ENCODE measurements at places on chromosomes 7 and 10.

DNA sequence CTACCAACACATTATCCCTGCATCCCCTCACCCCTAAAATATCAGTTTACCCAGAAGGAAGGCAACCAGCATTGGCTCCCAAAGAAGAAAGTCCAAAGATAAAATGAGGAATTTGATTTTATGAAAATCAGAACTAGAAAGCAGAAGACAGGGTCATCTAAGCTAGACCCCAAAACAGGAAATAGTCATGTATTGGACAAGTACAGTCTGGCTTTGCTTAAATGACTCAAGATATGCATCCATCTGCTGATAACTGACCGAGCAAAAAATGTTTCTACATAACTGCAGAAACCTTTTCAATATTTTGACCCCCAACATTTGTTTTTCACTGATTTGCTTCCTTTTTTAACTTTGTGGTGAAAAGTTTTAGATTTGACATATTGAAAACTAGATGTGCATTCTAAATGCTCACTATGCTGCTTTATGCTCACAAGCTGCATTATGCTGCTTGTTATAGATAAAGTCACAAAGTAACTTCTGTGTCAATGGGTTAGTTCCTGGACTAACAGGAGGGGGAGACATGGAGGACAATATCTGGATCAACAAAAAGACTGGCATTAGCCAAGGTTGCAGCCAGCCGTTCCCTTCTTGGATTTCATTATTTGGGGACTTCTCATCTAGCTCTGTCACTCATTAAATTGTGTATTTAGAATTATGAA lies 227.0 kb downstream of the INHBA start:
- DNase-seq = no peak

GRCh38 chr7:98528079-98528478 lies 89.0 kb upstream of the NPTX2 start:
- no peak for DNase-seq

DNA sequence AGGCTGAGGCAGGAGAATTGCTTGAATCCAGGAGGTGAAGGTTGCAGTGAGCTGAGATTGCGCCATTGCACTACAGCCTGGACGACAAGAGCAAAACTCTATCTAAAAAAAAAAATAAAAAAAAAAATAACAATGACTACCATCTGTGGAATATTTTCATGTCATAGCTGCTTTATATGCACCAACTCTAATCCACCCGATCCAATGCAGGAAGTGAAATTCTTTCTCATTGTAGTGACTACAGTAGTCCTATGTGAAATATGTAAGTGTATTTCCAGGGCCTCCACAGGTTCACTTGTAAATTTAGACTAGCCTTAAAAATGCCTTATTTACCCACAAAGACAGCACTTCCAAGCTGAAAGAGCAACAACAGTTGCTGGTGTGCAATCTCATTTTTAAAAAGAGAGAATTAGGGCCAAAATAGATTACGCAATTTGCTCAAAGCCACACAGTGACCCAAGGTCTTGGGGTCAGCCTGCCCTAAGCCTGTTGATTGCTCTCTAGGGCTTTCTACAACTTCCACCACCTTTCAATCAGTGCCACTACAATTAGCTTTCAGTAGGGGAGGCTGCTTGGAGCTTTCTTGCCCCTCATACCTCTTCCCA lies 25.8 kb upstream of the EGFR start:
- DNase-seq = no peak

DNA sequence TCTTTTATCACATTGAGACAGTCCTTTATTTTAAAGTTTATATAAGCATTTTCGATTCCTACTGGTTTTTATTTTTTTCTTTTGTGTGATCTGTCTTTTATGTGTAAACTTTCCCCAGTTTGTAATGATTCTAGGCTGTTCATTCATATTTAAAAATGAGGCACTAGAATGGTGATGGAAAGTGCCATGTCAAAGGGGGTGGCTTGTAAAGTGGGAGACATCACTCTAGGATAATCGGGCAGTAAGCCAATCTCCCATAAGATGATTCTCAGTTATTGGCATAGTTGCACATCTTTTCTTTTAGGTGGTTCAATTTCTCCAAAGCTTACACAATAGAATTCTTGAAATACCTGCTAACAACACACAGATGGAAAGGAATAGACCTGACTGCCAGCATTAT lies 90.4 kb downstream of the ABCA13 start:
- DNase-seq = no peak

- DNase-seq = no peak
These were observed 13.1 kb downstream of the UMAD1 start for GRCh38 chr7:7653593-7654187.
